ENCODE measurements at places on chromosomes 5 and 9.

- DNase-seq: no peak
Measured at GRCh38 chr5:173857234-173857633, 30.9 kb upstream of the CPEB4 start.

DNA sequence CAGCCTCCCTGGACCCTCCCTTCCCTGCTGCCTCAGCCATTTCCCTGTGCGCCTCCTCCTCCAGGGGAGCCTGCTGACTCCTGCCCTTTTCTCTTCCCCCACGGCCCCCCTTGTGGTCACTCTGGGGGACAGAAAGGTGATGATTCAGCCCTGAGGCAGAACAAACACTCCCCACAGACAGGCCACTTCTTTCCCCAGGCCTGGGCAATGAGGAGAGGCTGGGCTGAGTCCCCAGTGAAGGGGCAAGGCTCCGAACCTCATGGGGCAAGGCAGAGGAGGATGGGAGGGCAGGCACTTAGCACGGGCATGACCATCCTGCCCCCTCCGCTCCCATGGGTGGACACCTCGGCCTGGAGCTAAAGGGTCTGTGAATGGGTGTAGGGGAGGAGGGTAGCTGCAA, 21.0 kb downstream of the CSF1R start:
- no peak for DNase-seq

GRCh38 chr9:16884952-16885513, 14.6 kb upstream of the BNC2 start:
- no peak for DNase-seq

GRCh38 chr9:92846662-92847145, 31.1 kb downstream of the ZNF484 start:
- no peak for DNase-seq

GRCh38 chr5:121053055-121053985, 589.2 kb downstream of the PRR16 start:
- no peak for DNase-seq
